ENCODE measurements at places on chromosomes 3 and 15.

- DNase-seq = no peak
Measured at GRCh38 chr3:187210091-187210490, 12.8 kb downstream of the RTP1 start.

GRCh38 chr3:29695643-29696198 lies 414.9 kb downstream of the RBMS3 start:
- DNase-seq = no peak

- no peak for DNase-seq
Measured at GRCh38 chr3:42719002-42719401, 16.4 kb upstream of the HHATL start.

- DNase-seq = no peak
Measured at GRCh38 chr15:46309914-46310313, 675.1 kb downstream of the SQOR start.

- DNase-seq = no peak
Measured at GRCh38 chr15:73030122-73030679, 22.1 kb upstream of the NEO1 start.

Measured in NCI-H748 treated with DMSO at 0.1 percent for 48 hours (cell line).